ENCODE measurements at places on chromosomes 11 and 22.

DNA sequence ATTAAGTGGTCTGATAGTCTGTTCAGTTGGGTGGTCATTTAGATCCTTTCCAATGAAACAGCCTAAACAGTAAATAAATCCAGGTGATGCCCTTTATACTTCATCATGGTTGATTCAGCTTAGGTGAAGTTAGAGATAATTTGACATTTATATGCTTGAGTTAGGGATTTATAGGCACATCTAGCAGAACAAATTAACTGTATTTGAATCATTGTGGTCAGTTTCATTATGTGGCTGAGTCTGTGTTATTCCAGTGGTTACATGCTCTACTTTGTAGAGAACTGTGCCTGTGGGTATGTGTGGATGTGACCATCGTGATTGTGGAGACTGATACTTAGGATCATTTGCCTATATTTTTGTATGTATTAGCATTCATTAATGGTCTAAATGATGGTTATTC, 194.6 kb downstream of the DDX10 start:
- peak; percentile 31 for DNase-seq

DNA sequence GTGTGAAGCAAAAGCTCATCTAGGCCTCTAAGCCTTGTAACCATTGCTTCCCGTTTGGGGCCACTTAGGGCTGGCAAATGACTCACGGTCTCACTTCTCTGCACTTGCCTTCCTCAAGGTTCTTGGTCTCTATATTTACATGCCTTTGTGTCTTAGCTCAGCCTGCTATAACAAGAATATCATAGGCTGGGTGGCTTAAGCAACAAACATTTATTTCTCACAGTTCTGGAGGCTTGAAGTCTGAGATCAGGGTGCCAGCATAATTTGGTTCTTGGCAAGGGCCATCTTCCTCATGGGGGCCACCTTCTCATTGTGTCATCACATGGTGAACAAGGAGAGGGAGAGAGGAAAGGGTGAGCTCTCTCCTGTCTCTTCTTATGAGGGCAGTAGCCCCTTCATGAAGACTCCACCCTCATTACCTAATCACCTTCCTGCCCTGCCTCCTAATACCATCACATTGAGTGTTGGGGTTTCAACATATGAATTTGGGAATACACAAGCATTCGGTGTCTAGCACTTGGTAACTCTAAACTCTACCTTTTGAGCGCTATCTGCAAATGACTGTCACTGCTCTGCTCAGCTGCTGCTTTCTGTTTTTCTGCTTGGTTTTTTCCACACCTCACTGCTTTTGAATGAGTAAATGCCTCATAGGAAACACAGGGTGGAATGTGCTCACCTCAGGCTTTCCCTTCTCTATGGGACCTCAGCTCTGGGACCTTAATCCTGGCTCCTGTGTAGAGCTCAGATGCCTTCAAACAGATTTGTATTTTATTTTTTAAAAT, 16.2 kb upstream of the ME3 start:
- DNase-seq: peak; percentile 95

DNA sequence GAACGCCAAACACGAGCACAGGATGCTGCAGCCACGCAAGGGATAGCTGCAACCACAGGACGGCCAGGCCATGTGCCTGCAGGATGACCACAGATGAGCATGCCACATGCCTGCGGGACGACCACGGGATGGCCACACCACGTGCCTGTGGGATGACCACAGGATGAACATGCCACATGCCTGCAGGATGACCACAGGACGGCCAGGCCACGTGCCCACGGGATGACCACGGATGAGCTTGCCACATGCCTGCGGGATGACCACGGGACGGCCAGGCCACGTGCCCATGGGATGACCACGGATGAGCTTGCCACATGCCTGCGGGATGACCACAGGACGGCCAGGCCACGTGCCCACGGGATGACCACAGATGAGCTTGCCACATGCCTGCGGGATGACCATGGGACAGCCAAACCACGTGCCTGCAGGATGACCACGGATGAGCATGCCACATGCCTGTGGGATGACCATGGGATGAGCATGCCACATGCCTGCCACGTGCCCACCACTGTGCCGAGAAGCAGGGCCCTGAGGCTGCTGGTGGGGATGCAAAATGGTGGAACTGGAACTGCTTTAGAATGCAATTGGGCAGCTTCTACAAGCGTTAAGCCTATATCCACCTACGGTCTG, 12.8 kb upstream of the MOB2 start:
- no peak for DNase-seq

DNA sequence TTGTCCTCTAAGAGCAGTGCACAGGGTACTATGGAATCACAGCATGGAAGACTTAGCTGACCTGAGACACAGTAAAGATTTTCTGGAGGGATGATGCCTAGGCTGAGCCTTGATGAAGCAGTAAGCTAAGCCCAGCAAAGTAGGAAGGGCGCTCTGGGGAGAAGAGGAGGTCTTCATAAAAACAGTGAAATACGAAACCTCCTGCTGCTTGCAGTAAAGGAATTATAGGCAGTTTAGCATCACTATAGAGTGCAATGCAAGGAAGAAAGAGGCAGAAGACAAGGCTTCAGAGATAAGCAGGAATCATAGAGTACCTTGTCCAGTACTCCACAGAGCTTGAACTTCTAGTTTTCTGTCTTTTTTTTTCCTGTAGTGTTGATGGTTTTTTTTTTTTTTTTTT, 555.7 kb upstream of the CADM1 start:
- no peak for DNase-seq

GRCh38 chr11:87719326-87720073, 455.7 kb downstream of the RAB38 start:
- DNase-seq: no peak

GRCh38 chr11:14423633-14424032, 64.7 kb upstream of the RRAS2 start:
- no peak for DNase-seq

DNA sequence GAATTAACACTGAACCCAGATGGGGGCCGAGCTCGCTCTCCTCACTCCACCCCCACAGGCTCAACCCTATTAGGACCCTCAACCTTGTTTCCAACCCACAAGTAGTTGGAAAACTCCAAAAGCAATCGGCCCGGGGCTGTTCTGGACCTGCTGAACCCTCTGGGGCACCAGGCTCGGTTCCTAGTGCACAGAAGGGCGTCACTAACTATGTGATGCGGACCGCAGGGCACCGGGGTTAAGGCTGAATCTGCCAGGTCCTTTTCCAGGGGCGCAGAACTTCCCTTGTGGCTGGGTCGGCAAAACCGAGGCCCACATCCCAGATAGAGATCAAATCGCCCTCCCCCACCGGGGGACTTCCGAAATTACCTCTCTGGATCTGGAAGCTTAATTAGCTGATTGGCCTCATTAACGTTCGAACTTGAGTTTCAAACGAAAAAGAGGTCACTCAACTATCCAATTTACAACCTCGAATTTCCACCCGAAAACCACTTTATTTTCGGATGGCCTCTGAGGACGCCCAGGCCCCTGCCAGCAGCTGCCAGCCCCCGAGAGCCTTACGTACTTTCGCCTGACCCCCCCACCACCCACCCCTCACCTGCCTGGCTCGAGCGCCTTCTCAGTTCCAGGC, 1.7 kb downstream of the SHANK2 start:
- peak; percentile 23 for DNase-seq

DNA sequence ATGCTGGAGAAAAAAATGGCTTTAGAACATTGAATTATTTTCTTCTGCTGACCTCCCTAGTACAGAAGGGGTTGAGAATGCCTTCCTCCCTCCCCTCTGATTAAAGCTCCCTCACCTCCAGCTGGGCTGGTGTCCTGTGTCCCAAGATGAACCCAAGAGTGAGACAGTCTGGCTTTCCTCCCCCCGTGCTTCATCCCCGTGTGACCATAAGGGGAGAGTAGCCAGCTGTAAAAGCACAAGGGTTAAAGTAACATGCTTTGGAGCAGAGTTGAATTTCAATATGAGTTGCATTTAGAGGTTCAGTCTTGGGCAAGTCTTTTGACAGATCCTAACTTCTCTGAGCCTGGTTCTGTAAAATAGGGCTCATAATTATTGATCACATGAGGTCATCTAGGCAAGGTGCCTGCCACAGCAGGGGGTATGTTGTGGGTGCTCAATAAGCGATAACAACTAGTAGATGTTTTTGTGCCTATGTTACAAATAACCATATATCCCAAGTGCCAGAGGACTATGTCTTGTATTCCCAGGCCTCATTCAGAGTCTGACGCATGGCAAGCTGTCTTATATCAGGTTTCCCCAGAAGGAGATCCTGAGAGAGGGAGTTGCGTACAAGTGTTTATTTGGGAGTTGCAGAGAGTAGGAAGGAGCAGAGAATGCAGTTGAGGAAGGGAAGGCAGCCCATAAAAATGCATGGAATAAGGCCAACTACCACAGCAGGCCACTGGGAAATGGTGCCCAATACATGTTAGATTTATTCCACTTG, 4.1 kb downstream of the PRG2 start:
- DNase-seq: no peak

- DNase-seq: no peak
Measured at GRCh38 chr22:22167791-22168189, 76.8 kb upstream of the VPREB1 start.

DNA sequence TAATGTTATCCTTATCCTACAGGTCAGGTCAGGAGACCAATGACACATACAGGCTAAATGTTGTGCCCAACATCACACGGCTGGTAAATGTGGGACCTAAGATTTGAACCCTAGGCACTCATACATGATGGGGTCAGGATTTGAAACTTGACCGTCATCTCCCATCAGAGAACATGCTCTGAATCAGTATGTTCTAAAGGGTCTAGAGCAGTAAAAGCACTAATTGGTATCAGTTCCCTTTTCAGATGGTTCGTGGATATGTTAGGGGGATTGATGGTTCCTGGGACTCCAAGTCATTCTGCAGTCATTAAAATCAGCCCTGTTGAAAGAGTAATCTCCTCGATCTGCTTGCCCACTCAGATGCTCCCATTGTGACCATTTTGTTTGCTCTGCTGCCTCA, 65.5 kb downstream of the BMAL1 start:
- no peak for DNase-seq

DNA sequence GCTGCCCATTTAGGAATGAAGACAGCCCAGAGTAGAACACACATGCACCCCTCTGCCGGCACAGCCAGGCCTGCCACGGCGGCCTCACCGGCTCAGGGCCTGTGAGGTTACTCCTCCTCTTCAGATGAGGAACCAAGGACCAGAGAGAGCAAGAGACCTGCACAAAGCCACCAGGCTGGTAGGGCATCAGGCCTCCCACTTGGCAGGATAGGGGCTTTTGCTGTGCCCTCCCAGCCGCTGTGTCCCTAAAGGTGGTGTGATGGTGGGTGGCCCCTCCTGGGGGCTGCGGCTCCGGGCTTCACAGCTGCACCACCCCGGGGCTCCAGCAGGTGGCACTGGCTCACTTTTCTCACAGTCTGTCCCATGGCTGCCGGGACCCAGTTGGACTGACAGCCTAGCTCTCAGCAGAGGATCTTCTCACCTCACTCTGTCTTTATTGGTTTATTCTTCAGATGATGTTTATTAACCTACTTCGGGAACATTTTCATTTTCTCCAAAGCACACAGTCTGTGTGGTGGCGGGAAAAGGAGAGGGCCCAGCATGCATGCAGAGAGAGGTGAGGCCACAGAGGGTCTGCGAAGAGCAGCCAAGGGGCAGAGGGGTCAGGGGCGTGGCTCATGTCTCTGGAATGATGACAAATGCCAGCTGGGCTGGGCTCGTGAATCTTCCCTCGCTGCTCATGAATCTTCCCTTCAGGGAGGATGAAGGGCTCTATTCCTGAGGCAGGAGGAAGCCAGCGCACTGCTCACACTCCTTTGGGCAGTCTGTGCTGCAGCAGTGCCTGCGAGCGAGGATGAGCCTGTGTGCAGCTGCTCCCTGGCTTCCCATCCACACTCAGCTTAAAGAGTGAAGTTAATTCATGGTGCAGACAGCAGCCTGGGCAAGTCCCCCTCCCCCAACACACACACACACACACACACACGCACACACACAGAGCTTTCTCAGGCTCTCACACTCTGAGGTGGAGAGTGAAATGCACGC, 101.1 kb upstream of the PITPNB start:
- peak; percentile 58 for DNase-seq

GRCh38 chr11:22898036-22898435, 37.8 kb upstream of the CCDC179 start:
- no peak for DNase-seq

- DNase-seq: no peak
Measured at GRCh38 chr11:35153280-35153679, 14.3 kb downstream of the CD44 start.

- no peak for DNase-seq
Measured at GRCh38 chr11:12403122-12403996, 26.0 kb downstream of the PARVA start.

DNA sequence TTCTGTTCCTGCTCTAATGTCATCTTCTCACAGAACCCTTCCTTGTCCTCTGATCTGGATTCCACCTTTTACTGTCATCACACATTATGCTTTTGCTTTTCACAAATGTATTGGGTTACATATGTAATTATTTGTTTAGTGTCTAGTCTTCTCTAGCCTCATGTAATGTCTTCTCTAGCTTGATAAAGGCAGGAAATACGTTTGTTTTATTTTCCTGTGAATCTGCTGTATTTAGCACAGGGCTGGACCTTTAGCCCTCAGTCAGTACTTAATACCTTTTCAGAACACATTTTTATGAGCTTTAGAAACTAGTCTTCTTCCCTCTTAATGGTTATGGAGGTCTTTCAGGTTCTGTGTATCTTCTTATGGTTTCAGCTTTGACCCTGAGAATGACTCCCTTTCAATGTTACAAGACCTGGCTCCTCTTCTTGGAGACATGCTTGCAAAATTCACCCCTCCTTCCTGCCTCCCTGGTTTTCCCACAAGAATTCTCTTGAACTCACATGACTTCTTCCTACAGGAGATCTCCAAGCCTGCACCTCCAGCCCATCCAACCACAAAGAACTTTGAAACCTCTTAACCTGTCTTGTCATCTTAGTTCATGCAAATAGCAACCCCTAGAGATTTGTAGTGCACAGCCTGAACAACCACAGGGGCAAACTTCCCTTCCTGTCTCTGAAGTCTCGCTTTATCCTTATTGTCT, 132.7 kb upstream of the DDI1 start:
- DNase-seq: no peak

DNA sequence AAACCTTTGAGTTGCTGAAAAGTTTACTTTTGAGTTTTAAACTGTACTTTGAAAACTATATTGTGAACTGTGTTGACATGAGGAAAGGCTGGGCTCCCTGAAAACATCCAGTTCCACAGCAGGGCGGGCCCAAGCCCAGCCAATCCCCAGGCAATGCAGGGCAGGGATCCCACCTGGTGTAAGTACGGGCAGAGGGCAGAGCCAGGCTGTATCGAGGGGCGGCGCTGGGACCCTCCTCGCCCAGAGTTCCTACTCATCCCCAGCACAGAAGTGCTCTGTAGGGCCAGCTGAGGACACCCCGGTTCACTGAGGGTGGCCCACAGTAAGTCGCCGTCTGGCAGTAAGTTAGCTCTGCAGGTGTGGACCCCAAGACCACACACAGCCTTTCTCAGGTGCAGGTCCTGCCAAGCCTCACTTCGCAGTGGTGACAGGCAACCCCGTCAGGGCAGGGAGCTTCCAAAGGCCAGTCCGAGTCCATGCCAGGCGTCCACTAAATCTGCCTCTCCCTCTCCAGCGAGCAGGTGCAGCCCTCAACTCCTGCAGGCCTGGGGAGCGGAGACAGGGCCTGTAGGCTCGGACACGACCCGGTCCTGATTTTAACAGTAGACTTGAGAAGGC, 6.3 kb downstream of the RASSF7 start:
- no peak for DNase-seq

- DNase-seq: no peak
Measured at GRCh38 chr22:26170112-26170492, 840 bp downstream of the SEZ6L start.

Measured in kidney tubule cell (primary cell).